ENCODE measurements at places on chromosomes 1 and 21. TPM values are rescaled to one million over a fixed set of nuclear protein-coding genes. Genes with fewer than 3 reads are reported as not detected.

The TEX35 gene
- total RNA-seq = not detected

The HTR6 gene
- not detected for total RNA-seq

The DCST1 gene
- total RNA-seq = not detected

The ADAMTSL4 gene
- total RNA-seq = 0.73 TPM

The GJA4 gene
- 22.1 TPM for total RNA-seq

The HOOK1 gene
- not detected for total RNA-seq

The GABRD gene
- not detected for total RNA-seq

The HSF2BP gene
- 0.67 TPM for total RNA-seq

The PTPN7 gene
- total RNA-seq = 1.9 TPM

The PCNX2 gene
- 7.6 TPM for total RNA-seq

The IL24 gene
- not detected for total RNA-seq

The LIPI gene
- total RNA-seq = not detected

The NPHP4 gene
- 9.9 TPM for total RNA-seq

Measured in endothelial cell of umbilical vein (primary cell).